ENCODE measurements at places on chromosomes 2 and 18. TPM values are rescaled to one million over a fixed set of nuclear protein-coding genes. Genes with fewer than 3 reads are reported as not detected.

The INO80D gene
- polyA plus RNA-seq: 1.9 TPM

The CD8B2 gene
- polyA plus RNA-seq: 0.13 TPM

The SH3BP4 gene
- 15.8 TPM for polyA plus RNA-seq

The GEN1 gene
- 1.8 TPM for polyA plus RNA-seq

- no peak for DNase-seq
Measured at GRCh38 chr2:120750488-120751210, 15.0 kb downstream of the GLI2 start.

- no peak for DNase-seq
Measured at GRCh38 chr18:62339106-62339988, 14.2 kb downstream of the TNFRSF11A start.

DNA sequence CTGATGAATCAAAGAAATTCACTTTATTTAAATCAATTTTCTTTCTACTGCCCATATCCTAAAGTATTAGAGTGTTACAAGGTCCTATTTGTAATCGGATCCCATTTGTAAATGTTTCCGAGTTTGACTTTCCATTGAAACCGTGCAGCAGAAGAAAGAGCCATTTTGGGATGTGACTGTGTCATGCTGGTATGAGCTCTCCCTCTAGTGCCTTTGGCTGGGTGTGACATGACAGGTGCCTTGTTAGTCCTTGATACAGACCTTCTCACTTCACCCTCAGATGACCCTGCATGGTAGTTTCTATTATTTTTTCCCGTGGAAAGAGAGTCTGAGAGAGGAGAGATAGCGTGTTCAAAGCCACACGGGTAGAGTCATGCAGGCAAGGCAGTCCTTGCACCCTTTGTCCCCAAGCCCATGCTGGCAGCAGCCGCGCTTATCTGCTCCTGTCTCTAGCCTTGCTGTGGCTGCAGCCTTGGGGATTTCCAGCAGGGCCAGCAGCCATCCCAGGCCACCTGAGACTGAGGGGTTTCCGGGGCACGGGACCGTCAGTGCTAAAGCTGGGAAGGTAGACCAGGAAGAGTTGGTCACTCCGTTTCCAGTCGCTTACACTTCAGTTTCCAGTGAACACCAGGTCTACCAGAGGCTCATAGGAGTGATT, 21.4 kb downstream of the CHMP1B start:
- DNase-seq: no peak

GRCh38 chr2:80568011-80568410, 263.5 kb upstream of the LRRTM1 start:
- DNase-seq: no peak

DNA sequence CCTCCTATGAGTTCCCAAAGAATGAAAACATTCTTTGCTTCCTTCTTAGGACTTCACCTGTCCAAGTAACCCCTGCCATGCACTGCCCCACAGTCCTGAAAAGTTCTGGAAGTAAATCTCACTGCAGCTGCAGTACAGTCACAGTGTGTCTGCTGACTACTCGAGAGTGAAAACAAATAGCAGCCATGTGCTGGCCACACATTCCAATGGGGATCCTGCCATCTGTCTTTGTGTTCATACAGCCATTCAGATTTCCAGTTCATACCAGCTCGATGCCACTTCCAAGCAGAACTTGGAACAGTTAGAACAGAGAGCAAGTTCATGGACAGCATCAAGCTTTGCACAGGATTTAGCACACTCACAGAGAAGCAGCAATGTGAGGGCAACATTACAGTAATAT, 629.9 kb upstream of the ACVR2A start:
- no peak for DNase-seq

- DNase-seq: no peak
Measured at GRCh38 chr2:233115121-233115520, 55.0 kb downstream of the INPP5D start.

DNA sequence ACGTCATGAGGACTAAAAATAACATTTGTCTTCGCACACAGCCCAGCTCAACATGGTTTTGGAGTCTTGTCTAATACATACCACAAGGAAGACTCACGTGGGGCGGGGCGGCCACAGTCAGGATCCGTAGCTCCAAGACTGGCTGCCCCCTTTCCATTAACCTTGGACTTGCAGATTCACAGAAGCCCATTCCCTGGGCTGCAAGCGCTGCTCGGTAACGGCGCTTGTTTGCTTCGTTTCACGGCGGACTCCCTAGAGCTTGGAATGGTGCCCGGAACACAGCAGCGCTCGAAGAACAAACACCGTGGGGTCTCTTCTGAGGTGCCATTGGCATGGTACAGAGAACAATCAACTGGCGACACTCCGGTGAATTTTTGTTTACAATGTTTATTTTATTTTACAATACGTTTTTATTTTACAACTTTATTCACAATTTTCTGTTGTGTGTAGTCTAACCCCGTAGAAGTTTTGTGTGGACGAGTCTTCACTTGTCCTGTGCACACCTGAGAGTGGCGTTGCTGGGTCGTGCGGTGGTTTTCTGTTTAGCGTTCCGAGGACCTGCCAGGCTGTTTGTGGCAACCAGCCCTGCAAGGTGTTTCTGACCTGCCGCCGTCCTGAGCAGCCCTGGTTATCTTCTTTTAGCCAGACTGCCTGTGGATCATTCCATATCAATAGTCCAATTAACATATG, 126.5 kb downstream of the GALR1 start:
- no peak for DNase-seq

DNA sequence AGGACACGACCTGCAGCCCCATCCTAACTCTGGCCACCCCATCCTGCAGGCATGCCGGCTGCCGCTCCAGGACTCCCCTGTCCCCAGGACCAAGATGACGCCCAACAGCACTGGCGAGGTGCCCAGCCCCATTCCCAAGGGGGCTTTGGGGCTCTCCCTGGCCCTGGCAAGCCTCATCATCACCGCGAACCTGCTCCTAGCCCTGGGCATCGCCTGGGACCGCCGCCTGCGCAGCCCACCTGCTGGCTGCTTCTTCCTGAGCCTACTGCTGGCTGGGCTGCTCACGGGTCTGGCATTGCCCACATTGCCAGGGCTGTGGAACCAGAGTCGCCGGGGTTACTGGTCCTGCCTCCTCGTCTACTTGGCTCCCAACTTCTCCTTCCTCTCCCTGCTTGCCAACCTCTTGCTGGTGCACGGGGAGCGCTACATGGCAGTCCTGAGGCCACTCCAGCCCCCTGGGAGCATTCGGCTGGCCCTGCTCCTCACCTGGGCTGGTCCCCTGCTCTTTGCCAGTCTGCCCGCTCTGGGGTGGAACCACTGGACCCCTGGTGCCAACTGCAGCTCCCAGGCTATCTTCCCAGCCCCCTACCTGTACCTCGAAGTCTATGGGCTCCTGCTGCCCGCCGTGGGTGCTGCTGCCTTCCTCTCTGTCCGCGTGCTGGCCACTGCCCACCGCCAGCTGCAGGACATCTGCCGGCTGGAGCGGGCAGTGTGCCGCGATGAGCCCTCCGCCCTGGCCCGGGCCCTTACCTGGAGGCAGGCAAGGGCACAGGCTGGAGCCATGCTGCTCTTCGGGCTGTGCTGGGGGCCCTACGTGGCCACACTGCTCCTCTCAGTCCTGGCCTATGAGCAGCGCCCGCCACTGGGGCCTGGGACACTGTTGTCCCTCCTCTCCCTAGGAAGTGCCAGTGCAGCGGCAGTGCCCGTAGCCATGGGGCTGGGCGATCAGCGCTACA, 2.1 kb downstream of the GPBAR1 start:
- no peak for DNase-seq

DNA sequence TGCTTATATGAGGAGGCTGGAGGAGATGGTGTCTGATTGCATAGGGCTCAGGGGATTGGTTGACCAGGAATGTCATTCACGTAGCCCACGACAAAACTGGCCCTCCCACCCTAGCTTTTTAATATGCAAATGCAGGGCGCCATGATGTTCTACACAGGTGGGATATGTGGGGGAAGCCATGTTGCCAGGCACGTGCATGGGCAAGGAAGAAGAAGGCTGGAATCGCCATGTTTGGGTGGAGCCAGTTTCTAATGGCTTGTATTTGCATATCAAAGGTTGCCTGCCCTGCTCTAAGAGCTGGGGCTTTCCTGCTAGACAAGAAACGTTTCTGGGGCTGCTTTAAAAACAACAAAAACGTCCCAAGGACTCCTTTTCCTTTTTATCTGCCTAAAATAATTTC, 26.5 kb upstream of the LINC00305 start:
- DNase-seq: no peak

DNA sequence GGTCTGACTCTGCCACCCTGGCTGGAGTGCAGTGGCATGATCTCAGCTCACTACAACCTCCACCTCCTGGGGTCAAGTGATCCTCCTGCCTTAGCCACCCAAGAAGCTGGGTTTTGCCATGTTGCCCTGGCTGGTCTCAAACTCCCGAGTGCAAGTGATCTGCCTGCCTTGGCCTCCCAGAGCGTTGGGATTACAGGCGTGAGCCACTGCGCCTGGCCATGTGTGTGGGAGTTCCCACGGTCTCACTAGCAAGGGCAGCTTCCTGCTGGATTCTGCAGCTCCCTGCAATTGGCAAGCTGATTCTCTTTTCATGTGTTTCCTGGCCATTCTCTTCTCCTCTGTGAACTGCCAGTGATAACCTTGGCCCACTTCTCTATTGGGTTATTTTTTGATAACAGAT, 84.0 kb downstream of the USP40 start:
- no peak for DNase-seq

GRCh38 chr2:122029945-122030344, 274.5 kb downstream of the TSN start:
- no peak for DNase-seq

- DNase-seq: peak; percentile 45
Measured at GRCh38 chr18:22176420-22177326, 7.3 kb downstream of the GATA6 start.

GRCh38 chr2:143390171-143390570, 261.0 kb downstream of the ARHGAP15 start:
- no peak for DNase-seq

DNA sequence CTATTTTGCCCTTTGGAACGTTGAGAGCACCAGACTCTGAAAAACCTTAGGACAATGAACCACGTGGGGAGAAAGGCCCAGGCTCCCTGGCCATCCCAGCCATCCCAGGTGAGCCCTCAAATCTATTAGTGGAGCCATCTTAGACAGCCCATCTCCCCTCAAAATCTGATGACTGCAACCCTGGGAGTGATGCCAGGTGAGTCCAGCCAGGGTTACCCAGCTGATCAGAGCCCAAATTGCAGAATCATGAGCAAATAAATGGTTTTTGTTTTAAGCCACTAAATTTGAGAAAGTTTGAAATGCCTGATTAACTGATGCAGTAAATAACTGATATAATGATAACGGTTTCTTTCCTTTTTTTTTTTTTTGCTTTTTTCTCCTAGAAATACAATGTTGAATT, 242.4 kb downstream of the GCA start:
- no peak for DNase-seq

GRCh38 chr2:168159754-168160585, 87.4 kb downstream of the STK39 start:
- DNase-seq: no peak

GRCh38 chr2:72142570-72143440, 4.9 kb downstream of the CYP26B1 start:
- peak; percentile 83 for DNase-seq

GRCh38 chr2:158034198-158034866, 67.3 kb upstream of the UPP2 start:
- DNase-seq: peak; percentile 87
